ENCODE measurements at places on chromosomes 2 and 18.

DNA sequence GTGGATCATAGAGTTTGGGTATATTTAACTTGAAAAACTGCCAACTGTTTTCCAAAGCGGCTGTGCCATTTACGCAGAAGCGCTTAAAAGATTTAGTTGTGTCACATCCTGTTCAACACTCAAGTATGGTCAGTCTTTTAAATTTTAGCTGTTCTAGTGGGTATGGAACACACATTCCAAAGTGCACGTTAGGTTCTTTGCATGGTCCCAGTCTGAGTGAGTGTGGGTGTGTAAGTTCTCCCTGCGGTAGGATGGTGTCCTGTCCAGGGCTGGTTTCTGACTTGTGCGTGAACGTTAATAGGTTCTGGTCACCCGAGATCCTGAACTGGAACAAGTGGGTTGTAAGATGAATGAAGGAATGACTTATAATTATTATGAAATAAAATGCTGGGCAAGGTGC lies 28.4 kb upstream of the IL36G start:
- peak; percentile 72 for DNase-seq

- DNase-seq: peak; percentile 14
These were observed 9.1 kb downstream of the SOX11 start for GRCh38 chr2:5701266-5701665.

GRCh38 chr2:28338831-28339321 lies 53.8 kb upstream of the FOSL2 start:
- DNase-seq: no peak

DNA sequence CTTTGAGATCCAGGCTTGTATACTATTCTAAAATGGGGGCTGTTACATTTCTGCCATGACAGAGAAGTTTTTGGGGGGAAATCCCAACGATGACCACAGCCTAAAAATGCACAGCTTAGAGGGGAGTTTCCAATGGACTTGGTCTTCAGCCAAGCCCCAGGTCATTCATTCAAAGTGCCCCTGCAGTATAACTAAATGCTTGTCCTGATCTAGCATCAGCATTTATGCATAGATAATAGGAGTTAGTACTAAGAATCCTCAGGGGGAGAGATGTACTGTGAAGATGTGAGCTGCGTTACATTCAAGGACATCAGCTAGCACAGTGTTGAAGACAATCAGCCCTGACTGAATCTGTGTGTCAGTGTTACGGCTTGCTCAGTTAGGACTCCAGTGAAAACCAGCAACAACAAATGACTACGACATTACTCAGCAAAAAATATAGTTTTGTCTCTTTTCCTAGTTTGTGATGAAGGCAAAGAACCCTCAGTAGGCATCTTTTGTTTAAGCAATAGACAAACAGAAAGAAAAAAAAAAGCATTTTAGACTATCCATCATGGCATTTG lies 160.9 kb downstream of the ZEB2 start:
- DNase-seq: no peak

DNA sequence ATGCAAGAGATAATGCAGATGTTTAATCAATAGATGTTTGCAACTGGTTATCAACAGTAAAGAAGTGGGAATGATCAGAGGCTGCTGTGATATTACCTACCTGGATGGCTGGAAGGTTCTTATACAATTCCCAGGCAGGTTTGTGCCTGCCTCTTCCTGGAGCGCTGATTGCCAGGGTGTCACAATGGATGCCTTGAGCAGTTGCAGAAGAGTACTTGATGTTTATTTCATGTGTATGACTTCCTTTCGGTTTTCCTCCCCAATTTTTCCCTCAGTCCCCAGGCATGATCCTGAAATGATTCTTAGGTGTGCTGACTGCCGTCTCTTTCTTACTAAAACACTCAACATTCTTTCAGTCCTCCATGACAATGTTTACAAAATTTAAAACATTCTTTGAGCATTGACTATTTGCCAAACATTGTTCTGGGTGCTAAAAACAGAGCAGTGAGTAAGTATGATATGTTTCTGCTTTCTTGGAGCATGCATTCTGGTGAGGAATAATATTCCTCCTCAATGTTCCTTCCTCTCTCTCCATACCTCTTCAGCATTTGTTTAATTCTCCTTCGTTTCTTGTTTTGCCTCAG lies 416.6 kb upstream of the TRIB2 start:
- DNase-seq: no peak

GRCh38 chr18:48672671-48673340 lies 134.0 kb downstream of the CTIF start:
- no peak for DNase-seq

DNA sequence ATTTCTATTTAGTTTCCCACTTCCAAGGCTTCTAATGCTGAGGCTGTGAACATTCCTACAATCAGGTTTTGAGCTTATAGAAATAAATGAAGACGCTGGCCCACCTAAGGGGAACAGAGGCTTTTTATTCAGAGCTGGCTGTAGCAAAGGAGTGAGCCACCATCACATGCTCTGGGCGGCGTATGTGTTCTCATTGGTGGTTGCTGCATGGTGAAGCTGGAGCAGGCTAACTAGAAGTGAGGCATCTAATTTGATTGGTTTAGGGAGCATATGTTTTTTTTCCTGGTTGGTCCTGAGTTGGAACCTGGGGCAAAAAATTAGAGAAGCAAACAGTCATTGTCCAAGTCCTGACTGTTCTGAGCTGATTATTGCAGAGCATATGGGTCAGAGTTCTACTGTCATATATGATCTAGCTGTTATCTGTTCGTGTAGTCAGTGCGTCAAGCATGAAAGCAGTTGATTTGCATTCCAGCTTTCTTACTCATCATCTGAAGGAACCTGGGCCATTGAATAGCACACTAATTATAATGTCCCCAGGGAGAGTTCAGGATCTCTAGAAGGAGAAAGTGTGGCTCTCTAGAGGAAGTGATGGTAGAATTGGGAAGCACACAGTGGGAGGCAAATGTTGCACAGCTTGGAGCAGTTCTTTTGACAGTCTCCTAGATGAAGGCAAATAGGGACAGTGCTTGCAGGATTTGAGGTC lies 279.6 kb downstream of the PARD3B start:
- DNase-seq: no peak

GRCh38 chr18:46019936-46020335 lies 52.1 kb downstream of the PSTPIP2 start:
- DNase-seq: peak; percentile 26

GRCh38 chr2:26854283-26854827 lies 6.4 kb downstream of the DPYSL5 start:
- peak; percentile 8 for DNase-seq

GRCh38 chr2:158395166-158395565 lies 61.4 kb downstream of the CCDC148 start:
- no peak for DNase-seq

DNA sequence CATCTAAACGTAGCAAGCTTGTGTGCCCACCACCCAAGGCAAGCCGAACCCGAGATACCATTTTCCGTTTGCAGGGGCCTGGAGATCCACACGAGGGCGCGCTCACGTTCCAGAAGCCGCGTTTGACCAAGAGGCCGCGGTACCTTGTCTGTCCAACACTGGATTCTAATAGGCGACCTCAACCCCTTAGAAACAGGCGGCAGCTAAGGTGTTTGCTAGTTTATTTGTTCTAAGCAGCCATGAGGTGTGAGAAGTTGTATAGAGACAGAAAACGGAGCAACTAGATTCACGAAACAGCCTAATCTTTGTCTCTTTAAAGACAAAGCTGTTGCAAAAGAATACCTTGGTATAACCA lies 4.2 kb downstream of the HOXD11 start:
- DNase-seq: no peak

- DNase-seq: no peak
These were observed 186.4 kb downstream of the VAPA start for GRCh38 chr18:10100196-10100595.

GRCh38 chr2:132547090-132547687 lies 122.8 kb downstream of the LYPD1 start:
- DNase-seq: no peak

DNA sequence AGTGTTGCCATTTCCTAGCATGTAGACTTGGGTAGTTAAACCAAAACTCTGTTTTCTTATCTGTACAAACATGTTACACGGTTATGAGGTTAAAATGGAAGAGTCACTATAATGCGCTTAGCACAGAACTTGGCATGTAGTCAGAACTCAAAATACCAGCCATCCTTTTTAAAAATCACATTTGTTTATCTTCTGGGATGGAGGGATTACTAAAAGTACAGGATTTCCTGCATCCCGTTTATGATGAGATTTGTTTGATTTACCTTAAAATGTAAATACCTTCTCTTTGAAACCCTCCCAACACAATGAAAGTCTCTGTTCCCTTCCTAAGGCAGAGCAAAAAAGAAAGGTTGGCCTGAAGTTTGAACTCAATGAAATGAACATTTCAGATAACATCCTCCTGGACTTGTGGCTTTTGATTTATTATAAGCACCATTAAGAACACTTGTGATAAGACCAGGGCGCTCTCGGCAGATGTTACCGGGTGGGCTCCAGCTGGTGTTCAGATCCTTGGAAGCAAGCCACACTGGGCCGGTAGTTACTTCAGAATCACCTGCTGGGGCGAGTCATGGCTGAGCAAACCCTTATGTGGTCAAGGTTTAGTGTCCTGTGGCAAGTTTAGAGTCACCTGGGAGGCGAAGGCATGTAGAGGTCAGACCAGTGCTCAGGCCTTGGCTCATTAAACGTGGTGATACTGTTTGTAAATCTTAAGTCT lies 105.7 kb downstream of the MGAT5 start:
- DNase-seq: no peak

GRCh38 chr2:160670618-160671017 lies 177.0 kb upstream of the RBMS1 start:
- DNase-seq: no peak
